ENCODE measurements at places on chromosomes 6 and 20. TPM values are rescaled to one million over a fixed set of nuclear protein-coding genes. Genes with fewer than 3 reads are reported as not detected.

RAB44 gene
- total RNA-seq = not detected

DNA sequence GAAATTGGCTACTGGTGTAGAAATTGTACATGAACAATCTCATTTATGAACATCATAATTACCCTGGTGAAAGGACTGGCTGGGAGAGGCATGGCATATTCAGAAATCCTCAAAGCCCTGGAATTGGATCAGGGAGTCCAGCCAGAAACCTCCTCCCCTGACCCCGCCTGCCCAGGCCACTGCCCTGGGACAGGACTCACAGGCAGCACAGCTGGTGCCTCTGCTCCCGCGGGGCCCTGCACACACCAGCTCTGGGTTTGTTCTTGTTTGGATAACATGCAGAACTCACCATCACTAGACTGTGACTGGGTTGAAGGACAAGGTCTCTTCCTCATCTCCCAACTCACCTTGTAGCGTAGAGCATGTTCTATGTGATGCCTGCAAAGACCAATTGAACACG is 56.2 kb downstream of the AGPAT4 start:
- DNase-seq = no peak

DNA sequence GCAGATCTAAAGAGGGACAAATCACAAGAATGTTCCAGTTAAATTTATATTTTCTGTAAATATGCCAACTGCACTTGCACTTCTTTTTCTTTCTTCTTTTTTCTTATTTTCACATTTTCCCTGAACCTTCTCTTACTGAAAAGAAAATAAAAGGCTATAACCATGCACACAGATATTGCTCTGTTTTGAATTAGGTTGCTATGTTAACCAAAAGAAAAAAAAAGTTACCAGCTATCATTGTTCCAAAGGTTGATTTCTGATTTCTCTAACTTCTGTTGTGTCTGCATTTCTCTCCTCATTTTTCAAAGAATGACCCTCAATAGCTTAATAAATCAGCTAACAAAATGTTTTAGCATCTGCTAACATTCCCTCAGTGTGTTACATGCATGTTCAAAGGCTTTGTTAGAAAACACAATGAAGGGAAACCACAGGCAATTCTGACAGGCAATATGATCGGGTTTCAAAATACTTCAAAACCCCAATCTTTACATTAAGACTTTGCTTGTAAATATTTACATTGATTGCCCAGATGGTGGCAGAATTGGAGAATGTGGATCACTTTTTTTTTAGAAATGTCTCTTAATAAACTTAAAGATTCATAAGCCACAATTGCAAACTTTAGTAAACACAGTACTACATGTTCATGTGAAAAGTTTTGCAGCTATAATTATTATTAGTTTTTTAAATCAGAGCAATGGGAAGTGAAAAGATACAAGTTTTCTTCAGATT is 928.3 kb upstream of the FLRT3 start:
- DNase-seq = no peak

- DNase-seq = no peak
Measured at GRCh38 chr20:35621560-35621946, 5.9 kb downstream of the SPAG4 start.

MCCD1 gene
- total RNA-seq = not detected

GRCh38 chr6:39821742-39822532 is 29.8 kb downstream of the DAAM2 start:
- no peak for DNase-seq

DNA sequence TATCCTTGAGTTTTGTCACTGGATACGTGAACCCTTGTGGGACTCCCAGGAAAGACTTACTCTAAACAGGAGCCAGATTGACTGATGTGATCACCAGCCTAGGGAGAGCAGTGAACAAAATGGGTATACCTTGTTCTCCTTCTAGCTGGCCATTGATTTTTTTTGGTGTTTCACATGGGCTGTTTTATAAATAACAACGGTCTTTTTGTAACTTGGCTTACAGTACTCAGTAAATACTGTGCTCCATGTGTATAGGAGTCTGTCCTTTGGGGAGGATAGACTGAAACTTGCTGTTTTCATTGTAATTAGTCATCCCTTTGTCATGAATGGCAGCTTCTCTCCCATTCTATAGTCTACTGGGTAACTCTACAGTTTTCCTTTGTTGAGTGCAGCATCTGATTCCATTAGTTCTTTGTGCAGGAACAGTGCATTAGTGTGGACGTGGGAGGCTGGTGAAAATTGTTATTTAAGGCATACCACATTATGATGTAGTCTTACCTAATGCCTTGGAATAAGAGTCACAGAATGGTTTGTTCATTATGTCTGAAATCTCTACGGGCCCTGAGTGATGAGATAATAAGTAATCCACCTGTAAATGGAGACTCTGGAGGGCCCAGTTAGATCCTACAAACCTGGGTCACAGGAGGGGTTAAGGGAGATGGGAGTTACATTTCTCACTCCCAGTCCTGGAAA is 89.5 kb downstream of the TIAM2 start:
- peak; percentile 58 for DNase-seq

- DNase-seq = no peak
Measured at GRCh38 chr20:40176098-40176841, 512.8 kb downstream of the MAFB start.

DNA sequence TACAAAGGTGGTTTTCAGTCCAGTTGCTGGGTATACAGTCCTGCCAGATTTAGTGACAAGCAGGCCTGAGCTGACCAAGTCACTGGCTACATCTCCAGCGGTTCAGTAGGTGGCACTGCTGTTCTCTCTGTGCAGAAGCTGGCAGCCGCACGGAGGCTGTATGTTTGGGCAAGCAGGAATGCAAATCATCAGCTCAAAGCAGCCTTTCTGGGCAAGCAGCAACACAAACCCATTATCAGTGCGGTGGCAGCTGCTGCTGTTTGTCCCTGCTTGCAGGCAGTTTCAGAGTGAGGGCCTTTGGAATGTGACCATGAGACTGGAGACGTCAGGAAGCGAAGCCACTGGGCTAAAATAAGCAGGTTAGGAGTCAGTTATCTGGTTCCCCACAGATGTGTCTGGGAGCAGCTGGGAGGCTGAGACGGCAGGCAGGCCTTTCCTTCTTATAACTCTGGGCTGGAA is 72.5 kb downstream of the TXLNB start:
- peak; percentile 74 for DNase-seq

GRCh38 chr6:151805286-151805840 is 2.1 kb upstream of the ESR1 start:
- no peak for DNase-seq

DNA sequence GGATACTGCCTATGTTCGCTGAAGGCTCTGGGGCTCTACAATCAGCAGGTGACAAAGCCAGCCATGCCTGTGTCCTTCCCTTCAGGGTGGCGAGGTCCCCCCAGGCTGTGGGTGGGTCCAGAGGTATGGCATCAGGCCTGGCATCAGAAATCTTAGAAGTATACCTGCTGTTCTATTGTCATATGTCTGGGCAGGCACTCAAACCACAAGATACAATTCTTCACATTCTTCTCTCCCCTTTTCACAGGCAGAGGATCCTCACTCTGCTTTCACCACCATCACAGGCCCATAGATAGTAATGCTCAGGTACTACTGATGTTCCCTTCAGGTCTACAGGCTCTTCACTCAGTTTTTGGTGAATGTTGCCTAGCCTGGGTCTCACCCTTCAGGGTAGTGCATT is 1180.0 kb upstream of the CITED2 start:
- no peak for DNase-seq

DNA sequence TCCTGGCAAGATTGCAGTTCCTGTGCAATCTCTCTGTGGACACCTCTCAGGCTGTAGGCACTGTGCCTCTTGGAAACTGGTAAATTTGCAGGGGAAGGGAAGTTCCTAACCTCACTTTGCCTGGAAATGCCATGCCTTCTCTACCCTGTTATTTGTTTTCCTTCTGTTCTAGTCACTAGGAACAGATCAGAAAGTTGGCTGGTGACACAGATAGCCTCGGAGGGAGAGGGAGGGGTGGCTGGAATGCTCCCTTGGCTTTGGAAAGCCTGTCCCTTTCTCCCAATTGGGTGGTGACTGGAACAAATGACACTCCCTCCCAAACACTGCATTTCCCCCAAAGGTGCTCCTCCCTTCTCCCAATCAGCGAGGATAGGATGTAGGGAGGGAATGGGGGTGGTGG is 131.5 kb upstream of the F13A1 start:
- DNase-seq = no peak

GRCh38 chr6:97440590-97441176 is 157.7 kb upstream of the MMS22L start:
- DNase-seq = peak; percentile 70

GRCh38 chr6:32484614-32484998 is 44.9 kb downstream of the HLA-DRA start:
- DNase-seq = no peak

- no peak for DNase-seq
Measured at GRCh38 chr6:108866798-108867197, 18.6 kb downstream of the ARMC2 start.

DNA sequence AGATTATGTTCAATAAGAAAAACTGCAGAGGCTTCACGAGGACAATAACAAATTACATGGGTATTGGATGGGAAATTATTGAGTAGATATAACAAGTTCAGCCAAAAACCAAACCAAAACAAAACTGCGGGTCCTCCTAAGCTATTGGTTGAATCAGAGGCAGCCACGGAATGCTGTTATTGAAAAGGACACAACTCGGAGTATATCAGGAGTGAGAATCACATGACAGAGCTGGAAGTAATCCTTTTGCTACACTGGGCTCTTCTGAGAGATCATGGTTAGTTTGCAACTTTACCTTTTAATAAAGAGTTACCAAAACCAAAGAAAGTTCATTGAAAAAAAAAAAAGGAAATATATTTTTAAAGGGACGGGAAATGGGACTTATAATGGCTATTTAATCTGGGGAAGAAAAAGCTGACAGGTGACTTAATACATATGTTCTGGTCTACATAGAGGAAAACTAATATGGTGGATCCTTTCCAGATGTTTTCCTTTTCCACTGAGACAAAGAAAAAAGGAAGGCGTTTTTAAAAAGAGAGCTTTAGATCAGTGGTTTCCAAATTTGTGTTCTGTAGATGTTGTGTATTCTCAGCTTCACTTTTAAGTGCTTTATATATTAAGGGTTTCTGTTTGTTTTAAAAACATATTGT is 6.9 kb upstream of the CITED2 start:
- no peak for DNase-seq

DNA sequence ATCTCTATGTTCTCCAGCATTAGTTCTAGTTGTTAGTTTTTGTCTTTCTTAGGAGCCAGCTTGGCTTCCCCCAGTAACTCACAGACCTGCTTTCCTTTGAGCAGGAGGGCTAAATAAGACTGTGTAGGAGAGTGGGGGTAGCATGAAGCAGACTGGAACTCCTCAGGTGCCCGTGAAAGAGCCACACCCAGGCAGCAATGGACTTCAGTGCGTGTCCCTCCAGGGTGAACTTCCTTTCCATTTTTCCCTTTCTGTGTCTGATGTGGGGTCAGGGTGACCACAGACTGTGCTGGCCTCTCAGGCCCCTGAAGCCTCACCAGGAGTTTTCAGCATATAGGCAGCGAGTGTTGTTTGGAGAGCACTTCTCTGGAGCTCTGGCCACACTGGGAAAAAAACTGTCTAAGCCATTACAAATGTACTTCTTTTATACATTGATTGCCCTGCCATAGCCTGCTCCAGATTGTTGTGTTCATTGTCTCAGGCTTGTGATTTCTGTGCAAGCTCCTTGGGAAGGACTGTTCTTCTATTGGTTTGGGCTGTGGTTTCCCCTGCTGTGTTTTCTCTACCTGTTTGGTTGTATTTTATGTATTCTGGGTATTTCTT is 55.7 kb downstream of the SH3BGRL2 start:
- DNase-seq = no peak

KCNS1 gene
- not detected for total RNA-seq

GRCh38 chr20:48944663-48945297 is 23.3 kb downstream of the ARFGEF2 start:
- no peak for DNase-seq

FAM83C gene
- not detected for total RNA-seq

GRCh38 chr20:54481442-54481841 is 6.0 kb downstream of the DOK5 start:
- DNase-seq = no peak

GRCh38 chr6:150276937-150277742 is 91.7 kb upstream of the IYD start:
- no peak for DNase-seq

NUDT3 gene
- 19.2 TPM for total RNA-seq

DNA sequence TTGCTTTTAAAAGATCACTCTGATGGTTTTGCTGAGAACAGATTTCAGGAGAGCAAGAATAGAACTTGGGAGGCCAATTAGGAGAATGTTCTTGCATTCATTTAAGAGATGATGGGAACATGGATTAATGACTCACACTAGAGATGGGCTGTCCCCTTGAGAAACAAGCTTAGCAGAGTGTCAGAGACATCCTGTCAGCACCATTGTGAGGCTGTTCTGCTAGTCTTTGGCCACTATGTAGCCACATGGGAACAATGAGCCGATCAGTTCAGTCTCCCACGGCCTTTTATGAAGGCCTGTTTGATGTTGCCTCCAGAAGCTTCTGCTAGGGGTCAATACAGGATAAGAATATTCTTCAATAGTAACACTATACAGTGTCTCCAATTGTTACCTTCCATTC is 113.0 kb upstream of the EYA4 start:
- DNase-seq = peak; percentile 50

DNA sequence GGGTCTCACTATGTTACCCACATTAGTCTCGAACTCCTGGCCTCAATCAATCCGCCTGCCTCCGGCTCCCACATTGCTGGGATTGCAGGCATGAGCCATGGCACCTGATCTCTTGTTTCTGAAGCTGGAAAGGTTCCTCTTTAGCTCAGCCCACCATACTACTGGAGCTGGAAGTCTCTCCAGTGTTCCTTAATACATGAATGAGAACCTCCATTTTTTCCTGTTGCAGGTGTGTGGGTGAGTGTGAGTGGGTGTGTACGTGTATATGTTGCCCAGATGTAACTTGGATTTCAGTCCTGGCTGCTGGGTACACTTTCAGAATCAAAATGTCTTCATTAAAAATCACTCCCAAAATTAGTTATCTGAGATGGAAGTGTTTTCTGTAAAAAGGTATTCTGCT is 11.1 kb downstream of the PNPLA1 start:
- no peak for DNase-seq

GRCh38 chr6:39577446-39578165 is 147.6 kb downstream of the KIF6 start:
- no peak for DNase-seq

- no peak for DNase-seq
Measured at GRCh38 chr6:16471222-16471909, 233.0 kb downstream of the GMPR start.

- DNase-seq = no peak
Measured at GRCh38 chr6:129135451-129135850, 252.5 kb downstream of the LAMA2 start.
